ENCODE measurements at places on chromosomes 2 and 18.

DNA sequence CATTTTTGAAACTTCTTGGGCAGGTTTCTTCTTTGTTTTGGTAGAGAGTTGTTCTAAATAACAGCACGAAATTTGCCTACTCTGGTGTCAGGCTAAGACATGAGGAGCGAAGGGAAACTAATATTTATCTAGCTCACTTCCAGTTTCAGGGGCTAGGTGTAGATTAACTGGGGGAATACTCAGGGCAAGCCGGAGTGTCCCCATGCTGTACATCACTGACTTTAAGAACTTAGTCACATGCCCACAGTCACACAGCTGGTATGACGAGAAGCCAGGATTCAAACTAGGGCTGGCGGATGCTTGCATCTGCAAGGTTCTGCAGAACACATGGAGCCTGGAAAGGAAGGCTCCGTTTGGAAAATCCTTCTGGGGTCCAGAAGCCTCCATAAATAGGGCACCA is 133.3 kb downstream of the ALPK2 start:
- no peak for DNase-seq

DNA sequence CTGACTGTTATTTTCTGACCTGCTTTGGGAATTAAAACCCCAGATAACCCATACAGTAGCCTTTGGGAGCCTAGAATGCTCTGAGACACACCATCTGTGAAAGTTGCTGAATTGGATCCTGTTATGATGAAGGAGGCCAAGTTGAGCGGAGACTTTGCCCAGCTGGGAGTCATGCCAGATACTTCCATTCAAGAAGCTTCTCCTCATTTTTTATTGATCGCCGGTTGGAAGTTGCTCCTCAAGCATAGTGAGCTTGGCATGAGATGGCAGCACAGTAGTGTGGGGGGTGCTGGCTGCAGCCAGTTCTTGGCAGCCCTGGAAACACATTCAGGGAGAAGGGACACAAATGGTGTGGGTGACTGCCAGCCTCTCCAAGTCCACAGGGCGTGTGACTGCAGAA is 270.7 kb upstream of the NRP2 start:
- DNase-seq = no peak

- DNase-seq = no peak
Observed at GRCh38 chr2:79627237-79627636, 114.4 kb downstream of the CTNNA2 start.

DNA sequence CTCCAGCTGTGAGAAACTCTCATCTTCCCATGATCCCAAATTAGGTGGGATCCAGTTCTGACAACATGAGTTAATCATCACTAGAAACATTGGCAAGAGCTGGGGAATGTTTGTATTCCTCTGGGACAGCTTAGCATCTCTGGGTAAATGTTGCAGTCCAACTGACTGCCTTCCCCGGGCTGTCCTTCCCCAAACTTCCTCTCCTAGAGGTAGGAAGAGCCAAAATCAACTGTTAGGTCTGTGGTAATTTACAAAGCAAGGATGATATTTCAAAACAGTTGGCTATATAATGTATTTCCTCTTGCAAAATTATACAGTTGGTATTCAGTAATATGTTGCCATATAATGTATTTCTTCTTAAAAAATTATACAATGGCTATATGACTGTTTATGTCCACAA is 148.5 kb downstream of the MGAT5 start:
- no peak for DNase-seq

- DNase-seq = no peak
Observed at GRCh38 chr2:178070824-178071223, 1.8 kb downstream of the PDE11A start.

GRCh38 chr18:23248826-23249225 is 113.5 kb downstream of the CABLES1 start:
- no peak for DNase-seq

- no peak for DNase-seq
Observed at GRCh38 chr2:66836851-66837250, 401.9 kb downstream of the MEIS1 start.

DNA sequence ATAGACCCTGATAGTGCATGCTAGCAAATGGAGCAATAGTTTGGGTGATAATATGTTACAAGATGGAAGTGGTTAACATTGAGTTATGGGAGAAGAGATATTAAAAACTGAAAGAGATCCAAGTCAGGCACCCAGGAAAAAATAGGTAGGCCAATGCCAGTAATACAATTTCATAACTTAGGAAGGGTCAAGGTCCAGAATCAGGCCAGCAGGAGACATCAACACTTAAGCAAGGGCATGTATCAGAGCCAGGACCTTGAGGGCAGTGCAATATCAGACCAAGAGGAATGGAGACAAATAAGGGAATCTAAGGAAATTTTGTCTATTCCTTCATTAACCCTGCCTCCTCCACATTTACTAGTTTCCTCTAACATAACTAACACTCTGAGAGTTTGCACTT is 124.1 kb upstream of the NYAP2 start:
- DNase-seq = no peak

GRCh38 chr2:184517402-184517801 is 80.9 kb upstream of the ZNF804A start:
- DNase-seq = no peak

DNA sequence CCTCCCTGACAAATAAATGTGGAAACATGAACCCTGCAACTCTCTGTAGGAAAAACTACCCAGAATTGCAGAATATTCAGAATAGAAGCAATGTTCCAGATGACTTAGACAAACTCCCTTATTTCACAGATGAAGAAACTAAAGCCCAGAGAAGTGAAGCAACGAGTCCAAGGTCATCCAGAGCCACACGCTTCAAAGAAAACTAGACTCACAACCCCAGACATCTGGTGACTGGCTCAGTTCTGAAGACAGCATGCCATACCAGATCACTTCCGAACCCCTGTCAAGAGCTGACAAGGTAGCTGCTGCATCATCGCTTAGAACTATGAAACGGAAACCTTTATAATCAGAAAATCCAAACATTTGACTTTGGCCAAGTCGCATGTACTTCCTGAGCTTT is 101.3 kb downstream of the PID1 start:
- no peak for DNase-seq

- DNase-seq = no peak
Observed at GRCh38 chr2:135072125-135072997, 20.3 kb downstream of the RAB3GAP1 start.

GRCh38 chr2:69390471-69390870 is 3.4 kb upstream of the GFPT1 start:
- no peak for DNase-seq

DNA sequence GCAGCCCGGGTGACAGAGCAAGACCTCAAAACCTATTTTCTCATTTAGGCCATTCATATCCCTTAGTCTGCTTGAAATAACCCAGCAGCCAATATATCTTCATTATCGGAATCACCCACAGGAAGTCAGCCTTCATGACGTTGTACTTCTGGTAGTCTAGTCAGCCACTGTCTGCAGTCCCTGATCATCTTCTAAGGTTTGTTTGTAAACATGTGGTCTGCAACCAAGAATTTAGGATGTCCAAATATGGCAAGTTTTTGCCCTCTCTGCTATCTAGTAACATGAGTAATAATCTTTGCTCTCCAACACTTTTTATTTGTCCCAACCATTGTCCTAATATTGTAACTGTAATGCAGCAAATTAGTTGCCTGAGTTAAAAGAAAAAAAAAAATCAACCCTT is 92.5 kb downstream of the PRPF40A start:
- DNase-seq = no peak

- DNase-seq = no peak
Observed at GRCh38 chr2:232870766-232871371, 805 bp downstream of the SNORC start.

- DNase-seq = no peak
Observed at GRCh38 chr2:88574445-88574844, 52.8 kb downstream of the EIF2AK3 start.

GRCh38 chr2:148201075-148202004 is 180.4 kb downstream of the MBD5 start:
- DNase-seq = no peak

- no peak for DNase-seq
Observed at GRCh38 chr2:64632835-64633819, 20.6 kb downstream of the SERTAD2 start.

GRCh38 chr2:120483355-120483754 is 137.4 kb downstream of the INHBB start:
- no peak for DNase-seq

GRCh38 chr2:24121469-24121868 is 1.7 kb downstream of the PFN4 start:
- no peak for DNase-seq

GRCh38 chr2:149487189-149487588 is 100.4 kb downstream of the MMADHC start:
- no peak for DNase-seq

Measured in stimulated activated CD8-positive, alpha-beta memory T cell treated with anti-CD3 and anti-CD28 coated beads, Interleukin-2, amount 100 ng/mL, for 1 hour (primary cell).